ENCODE measurements at places on chromosomes 6 and 20.
A peak's percentile ranks its signal among the peaks of the same experiment; 100 is the strongest.

- no peak for DNase-seq
Measured at GRCh38 chr20:22379472-22379871, 204.9 kb downstream of the FOXA2 start.

DNA sequence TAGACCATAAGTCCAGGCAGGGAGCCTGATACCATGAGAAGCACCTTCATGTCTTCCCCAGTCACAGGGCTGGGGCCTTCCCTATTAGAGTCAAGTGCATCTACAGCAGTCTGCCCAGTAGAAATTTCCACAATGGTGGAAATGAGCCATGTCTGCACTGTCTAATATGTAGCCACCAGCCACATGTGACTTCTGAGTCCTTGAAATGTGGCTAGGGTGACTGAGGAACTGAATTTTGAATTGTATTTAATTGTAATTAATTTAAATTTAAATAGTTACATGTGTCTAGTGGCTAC is 300.2 kb downstream of the CLIC5 start:
- peak; percentile 36 for DNase-seq

- no peak for DNase-seq
Measured at GRCh38 chr6:66402873-66403272, 695.8 kb upstream of the EYS start.

GRCh38 chr20:13588049-13588448 is 50.7 kb downstream of the TASP1 start:
- no peak for DNase-seq

- DNase-seq = no peak
Measured at GRCh38 chr6:43962458-43962857, 164.8 kb downstream of the MRPL14 start.

DNA sequence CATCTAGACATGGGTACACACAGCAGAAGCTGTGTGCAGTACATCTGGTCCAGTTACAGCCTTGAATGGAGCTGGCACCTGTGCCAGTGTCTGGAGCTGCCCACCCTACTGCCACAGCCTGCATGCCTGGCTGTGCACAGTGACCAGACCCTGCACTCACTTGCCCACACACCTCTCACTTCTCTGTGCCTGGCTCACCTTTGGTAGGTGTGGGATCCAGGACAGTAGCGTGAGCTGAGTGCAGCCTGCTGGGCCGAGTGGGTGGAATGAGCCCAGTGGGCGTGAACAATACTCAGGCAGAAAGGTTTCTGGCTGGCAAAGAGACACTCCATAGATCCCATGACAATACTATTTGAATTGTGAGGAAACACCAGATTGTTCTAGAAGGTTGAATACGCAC is 839.5 kb upstream of the FLRT3 start:
- DNase-seq = no peak

GRCh38 chr20:59640267-59640666 is 35.9 kb downstream of the PHACTR3 start:
- DNase-seq = no peak

DNA sequence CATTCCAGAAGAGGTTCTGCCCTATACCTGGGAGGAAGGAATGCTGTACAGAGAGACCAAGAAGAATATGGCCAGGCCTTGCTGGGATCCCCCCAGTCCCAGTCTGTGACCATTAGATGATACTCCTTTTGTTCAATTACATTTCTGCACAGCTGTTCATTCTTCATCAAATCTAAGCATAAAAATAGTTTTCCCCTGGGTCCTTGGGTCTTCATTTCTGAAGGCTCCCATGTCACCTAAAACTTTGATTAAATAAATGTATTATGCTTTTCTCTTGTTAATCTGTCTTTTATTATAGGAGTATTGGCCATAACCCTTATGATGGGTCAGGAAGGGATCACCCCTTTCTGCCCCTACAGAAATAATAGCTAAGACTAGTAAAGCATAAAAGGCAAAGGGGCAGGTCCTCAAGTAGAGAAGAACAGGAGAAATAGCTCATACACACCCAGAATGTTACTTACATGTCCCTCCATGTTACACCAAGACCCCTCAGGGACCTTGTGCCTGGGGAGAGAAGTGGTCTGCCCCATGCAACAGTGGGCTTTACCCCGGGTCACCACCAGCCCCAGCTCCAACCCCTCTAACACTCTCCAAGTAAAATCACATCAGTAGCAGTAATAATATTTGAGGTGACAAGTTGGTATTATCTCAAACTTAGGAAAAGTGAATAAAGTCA is 2.1 kb upstream of the LTA start:
- DNase-seq = no peak

- no peak for DNase-seq
Measured at GRCh38 chr6:88562353-88563276, 396.5 kb upstream of the CNR1 start.

- DNase-seq = no peak
Measured at GRCh38 chr6:90643381-90643780, 56.5 kb upstream of the MAP3K7 start.

- DNase-seq = no peak
Measured at GRCh38 chr6:158895661-158896060, 76.5 kb upstream of the EZR start.

GRCh38 chr6:20426177-20427082 is 24.8 kb downstream of the E2F3 start:
- no peak for DNase-seq

DNA sequence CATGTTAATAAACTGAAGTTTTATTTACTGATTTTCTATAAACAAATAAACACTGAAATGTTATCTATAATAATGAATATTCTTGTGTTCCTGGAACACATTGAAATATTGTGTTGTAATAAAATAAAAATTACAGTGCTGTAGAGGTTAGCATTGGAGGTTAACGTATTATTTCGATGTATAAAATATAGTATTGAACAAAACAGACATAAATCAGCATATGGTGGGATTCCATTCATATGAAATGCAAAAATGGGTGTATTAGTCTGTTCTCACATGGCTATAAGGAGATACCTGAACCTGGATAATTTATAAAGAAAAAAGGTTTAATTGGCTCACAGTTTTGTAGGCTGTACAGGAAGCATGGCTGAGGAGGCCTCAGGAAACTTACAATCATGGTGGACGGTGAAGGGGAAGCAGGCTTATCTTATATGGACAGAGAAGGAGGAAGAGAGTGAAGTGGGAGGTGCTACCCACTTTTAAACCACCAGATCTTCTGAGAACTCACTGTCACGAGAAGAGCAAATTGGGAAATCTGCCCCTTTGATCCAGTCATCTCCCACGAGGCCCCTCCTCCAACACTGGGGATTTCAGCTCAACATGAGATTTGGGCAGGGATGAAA is 24.6 kb upstream of the BMP6 start:
- DNase-seq = no peak

DNA sequence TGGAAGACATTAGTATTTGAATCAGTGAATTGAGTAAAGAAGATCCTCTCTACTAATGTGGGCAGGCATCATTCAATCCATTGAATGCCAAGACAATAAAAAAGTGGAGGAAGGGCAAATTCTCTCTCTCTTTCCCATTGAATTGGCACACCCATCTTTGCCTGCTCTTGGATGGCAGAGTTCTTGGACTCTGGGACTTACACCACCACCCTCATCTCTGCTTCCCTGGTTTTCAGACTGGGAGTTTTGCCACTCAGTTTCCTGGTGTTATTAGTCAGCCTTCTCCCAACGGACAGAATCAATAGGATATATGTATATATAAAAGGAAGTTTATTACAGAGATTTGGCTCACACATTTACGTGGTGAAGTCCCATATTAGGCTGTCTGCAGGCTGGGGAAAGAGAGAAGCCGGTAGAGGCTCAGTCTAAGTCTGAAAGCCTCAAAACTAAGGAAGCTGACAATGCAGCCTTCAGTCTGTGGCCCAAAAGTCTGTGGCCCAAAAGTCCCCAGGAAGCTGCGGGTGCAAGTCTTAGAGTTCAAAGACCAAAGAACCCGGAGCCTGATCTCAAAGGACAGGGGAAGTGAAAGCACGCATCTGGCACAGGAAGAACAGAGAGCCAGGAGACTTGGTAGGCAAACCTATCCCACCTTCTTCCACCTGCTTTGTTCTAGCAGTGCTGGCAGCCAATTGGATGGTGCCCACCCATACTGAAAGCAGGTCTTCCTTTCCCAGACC is 64.4 kb downstream of the SMPDL3A start:
- DNase-seq = no peak

DNA sequence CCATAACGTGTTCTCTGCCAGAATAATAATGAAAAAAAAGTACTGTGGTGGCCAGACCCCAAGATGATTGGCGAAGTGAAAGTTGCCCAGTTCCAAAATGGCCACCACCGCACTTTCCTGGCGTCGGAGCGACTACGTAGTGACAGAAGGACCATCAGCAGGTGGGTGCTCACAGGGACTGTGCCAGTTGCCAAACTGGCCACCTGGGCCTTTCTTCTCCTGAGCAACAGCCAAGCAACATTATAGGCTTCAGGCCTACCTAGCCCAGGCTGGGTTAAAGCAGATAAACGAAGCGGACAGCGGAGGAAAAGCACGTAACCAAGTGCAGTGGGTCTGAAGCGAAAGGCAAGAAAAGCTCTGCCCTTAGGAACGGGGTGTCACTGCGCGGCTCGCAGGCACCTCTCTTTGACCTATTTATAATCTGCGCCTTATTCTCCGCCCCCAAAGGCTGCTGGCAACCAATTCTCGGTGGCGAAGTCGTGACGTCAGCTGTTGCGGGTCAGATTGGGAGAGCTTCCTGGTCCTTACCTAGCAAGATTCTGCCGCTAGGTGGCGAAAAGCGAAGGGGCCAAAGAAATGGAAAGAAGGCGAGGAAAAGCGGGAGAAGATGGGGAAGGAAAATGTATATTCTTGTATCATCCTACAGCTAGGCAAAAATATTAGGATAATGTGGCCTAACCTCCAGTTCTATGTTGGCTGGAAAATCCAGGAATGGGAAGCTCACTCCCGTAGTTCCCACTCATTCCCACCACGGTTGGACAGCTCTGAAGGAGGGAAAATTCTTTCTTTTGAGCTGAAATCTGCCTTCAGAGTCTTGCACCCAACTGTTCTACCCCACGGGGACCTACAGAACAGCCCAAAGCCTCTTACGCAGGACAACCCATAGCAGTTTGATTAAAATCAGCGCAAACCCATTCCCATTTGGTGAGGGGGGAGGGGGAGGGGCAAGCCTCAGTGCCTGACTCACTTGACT is 6.9 kb upstream of the MOG start:
- peak; percentile 99 for DNase-seq

DNA sequence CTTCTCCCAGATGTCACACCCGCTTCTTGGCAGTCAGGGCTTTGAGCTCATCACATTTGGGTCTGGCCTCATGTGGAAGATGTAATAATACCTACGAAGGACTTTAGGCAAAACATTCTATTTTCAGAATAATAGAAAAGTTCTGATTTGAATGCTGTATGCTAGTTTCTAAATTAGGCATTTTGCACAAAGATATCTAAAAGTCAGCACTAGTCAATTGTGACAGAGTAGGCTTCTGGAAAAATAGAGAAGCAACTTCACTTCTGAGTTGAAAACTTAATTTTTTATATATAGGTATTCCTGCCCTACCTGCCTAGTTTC is 38.3 kb upstream of the CD2AP start:
- DNase-seq = no peak

DNA sequence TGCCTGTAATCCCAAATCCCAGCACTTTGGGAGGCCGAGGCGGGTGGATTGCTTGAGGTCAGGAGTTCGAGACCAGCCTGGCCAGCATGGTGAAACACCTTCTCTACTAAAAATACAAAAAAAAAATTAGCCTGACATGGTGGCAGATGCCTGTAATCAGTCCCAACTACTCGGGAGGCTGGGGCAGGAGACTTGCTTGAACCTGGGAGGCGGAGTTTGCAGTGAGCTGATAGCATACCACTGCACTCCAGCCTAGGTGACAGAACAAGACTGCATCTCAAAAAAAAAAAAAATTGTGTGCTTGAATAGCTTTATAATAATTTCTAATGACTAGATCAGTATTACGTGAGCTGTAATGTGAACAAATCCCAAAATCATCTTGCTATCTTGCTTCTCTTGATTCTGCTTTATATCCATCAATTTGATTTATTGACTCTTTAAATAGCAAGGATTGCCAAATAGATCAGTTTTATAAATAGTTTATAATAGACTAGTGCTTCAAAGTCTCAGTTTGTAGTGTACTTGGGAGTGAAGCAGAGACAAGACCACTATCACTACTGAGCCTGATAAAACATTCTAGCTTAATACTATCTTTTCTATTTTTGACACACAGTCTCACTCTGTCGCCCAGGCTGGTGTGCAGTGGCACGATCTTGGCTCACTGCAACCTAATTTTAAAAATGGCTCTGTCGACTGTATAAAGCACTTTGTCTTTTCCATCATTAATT is 7.1 kb downstream of the AMD1 start:
- DNase-seq = no peak

DNA sequence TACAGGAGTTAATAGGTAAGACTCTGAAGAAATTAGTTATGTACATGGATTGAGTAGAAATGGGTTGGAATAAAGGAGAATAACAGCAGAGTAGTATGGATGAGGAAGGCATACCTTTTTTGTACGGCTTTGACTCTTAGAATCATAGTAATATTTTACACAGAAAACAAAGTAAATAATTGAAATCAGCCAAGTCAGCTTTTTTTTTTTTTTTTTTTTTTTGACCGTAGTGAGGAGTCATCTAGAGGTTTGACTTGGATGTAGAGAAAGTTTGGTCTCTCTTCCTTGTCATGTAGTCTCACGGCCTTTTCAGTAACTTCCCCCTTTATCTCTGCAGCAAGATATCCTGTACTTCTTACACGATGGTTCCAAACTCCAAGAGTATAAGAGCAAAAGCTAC is 158.9 kb downstream of the FLRT3 start:
- no peak for DNase-seq

- DNase-seq = no peak
Measured at GRCh38 chr6:16397623-16398022, 159.2 kb downstream of the GMPR start.

Data from activated CD4-positive, alpha-beta T cell treated with anti-CD3 and anti-CD28 coated beads for 36 hours (primary cell).